ENCODE measurements at places on chromosomes 7 and 10.

DNA sequence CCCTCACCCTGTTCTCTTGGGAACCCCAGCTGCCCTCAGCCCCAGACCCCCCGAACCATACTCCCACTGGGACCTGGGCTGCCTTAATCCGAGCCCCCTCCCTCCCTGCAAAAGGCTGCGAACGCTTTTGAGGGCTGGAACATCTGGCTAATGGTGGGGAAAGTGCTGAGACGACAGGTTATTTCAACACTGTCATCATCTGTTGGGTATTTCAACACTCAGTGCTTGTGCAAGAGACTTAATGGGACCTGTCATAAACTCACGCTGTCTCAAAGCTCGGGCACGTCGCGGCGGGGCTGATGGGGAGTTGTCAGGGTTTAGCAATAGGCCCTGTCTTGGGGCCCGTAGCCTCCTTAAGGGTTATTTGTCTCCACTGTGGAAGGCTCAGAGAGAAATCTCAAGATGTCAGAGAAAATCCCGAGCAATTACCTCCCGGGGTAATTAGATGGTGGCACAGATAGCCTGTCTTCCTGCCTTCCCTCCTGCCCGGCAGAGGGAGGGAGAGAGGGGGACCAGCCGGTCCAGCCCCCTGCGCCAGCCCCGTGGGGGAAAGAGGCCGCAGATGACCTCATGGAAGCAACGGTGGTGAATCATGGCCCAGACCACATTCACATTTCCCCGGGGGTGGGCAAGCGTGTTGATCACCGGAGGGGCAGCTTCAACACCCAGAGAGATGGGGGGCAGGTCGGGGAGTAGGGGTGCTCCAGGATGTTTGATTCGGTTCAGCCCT is 88.7 kb upstream of the MYL10 start:
- peak; percentile 76 for DNase-seq

DNA sequence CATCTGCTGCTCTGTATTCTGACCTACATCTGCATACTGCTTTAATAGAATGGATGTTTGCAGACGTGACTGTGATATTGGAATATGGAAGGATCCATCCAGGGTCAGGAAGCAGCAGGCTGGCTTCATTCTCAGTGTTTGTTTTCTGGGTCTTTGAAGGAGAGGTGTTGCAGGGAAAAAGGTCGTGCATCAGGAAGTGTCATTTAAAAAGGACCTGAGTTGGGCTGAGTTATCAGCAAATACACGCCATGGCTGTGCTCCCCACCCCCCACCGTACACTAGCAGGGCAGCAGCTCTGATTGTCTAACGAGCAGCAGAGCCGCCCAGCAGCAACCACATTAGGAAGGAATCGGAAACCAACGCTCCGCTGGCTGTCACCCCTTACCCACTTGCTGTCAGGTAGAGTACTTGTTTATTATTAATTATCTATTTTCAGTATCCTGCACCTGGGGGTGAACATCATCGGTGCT is 63.1 kb upstream of the STEAP1B start:
- DNase-seq = no peak

- no peak for DNase-seq
Observed at GRCh38 chr10:91012502-91012901, 91.6 kb upstream of the ANKRD1 start.

- peak; percentile 73 for DNase-seq
Observed at GRCh38 chr7:121505021-121505420, 108.9 kb upstream of the FAM3C start.

GRCh38 chr10:132434405-132435005 is 37.5 kb downstream of the PWWP2B start:
- DNase-seq = no peak

DNA sequence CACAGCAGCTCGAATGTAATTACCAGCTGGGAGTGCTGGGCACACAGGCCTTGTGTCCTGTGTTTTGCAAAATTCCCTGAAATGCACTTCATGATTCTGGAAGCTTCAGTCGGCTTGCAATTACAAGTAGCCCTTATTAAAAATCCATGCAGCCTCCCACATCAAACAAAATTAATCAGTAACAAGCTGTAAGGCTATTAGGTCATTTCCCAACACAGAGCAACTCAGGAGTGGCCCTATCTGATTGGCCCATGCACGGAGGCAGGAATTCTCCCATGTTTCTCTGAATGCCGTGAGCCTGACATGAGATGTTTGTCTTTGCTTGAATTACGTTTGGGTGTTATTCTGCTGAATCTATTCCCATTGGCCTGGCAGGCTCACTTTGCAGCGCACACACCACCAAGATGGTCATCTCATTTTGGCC is 36.9 kb downstream of the FOXL3 start:
- DNase-seq = peak; percentile 22

GRCh38 chr7:109898-110556 is 82.3 kb upstream of the FAM20C start:
- DNase-seq = no peak

DNA sequence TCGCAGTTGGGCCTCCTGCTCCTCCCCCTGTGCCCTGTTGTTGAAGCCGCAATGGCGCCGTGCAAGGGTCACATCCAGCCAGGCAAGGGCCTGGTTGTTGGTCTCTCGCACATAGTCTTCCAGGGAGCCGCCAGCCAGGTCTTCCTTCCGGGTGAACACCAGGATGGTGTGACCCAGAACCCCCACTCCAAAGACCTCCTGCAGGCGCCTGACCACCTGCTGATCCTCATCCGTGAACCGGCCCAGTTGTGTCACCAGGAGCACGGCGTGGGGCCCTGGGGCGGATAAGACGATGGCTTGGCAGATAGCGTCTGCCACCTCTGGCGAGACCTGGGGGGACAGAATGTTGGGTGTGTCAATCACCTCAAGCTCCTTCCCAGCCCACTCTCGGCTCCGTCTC is 4.2 kb downstream of the GIMAP6 start:
- no peak for DNase-seq

DNA sequence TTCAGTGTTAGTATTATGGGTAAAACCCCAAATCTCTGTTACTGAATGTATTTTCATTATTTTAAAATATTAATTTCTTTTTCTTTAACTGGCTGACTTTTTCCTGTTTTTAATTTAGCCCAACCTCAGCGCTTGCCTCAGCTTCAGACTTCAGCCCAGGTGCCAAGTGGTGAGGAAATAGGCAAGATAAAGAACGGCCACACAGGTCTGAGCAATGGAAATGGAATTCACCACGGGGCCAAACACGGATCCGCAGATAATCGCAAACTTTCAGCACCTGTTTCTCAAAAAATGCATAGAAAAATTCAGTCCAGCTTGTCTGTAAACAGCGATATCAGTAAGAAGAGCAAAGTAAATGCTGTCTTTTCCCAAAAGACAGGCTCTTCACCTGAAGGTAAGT is 57.5 kb downstream of the MDFIC start:
- peak; percentile 89 for DNase-seq

GRCh38 chr10:867807-868206 is 63.7 kb downstream of the LARP4B start:
- DNase-seq = no peak

GRCh38 chr10:124472071-124472470 is 10.4 kb downstream of the LHPP start:
- DNase-seq = no peak

DNA sequence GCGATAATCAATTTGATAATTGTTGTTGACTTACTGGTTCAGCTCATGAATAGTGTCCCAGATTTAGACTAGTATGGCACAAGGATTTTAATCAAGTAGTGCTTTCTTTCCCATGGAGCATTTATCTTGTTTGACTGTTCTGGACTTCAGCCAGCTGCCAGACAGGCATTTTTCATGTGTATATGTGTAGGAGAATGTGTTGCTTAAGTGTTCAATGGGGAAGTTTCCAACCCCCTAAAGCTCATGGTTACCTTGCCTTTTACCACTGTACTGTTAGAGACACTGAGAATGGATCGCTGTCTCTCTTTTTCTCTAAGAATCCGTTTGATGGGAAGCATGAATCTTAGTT is 103.9 kb downstream of the LRRC4 start:
- peak; percentile 74 for DNase-seq

- DNase-seq = no peak
Observed at GRCh38 chr10:16612981-16613355, 91.3 kb upstream of the C1QL3 start.

DNA sequence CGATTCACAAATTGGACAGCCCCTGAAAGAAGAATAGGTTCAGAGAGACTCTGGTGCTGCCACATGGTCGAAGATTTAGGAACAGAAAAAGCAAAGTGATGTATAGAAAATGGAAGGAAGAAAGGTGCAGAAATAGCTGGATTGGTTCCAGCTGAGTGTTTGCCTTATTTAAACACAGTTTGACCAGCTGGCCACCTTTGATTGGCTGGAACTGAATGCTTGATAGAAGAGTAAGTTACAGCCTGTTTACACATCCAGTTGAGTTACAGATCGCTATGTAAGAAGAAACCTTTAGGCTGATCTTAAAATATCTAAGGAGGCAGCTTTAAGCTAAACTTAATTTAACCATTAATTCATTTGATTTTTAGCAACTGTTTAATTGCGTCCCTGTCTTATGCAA is 40.3 kb upstream of the KAT6B start:
- no peak for DNase-seq

DNA sequence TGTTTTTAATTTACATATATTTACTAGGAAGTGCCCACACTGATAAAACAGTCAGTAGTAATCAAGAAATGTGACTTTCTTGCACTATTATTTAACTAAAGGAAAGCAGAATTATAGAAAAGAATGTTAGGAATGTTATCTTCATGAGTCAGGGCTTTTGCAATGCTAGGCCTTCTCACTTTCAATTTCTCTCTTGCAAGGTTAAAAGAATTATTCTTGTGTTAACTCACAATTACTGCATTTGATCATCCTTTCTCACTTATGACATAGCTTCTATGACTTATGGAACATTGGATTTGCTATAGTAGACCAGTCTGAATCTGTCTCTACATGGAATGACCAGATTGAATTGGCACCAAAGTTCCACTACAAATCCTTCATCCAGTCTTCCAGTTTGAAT is 192.4 kb downstream of the SDK1 start:
- peak; percentile 72 for DNase-seq

- no peak for DNase-seq
Observed at GRCh38 chr10:101038484-101038883, 7.5 kb downstream of the SFXN3 start.

DNA sequence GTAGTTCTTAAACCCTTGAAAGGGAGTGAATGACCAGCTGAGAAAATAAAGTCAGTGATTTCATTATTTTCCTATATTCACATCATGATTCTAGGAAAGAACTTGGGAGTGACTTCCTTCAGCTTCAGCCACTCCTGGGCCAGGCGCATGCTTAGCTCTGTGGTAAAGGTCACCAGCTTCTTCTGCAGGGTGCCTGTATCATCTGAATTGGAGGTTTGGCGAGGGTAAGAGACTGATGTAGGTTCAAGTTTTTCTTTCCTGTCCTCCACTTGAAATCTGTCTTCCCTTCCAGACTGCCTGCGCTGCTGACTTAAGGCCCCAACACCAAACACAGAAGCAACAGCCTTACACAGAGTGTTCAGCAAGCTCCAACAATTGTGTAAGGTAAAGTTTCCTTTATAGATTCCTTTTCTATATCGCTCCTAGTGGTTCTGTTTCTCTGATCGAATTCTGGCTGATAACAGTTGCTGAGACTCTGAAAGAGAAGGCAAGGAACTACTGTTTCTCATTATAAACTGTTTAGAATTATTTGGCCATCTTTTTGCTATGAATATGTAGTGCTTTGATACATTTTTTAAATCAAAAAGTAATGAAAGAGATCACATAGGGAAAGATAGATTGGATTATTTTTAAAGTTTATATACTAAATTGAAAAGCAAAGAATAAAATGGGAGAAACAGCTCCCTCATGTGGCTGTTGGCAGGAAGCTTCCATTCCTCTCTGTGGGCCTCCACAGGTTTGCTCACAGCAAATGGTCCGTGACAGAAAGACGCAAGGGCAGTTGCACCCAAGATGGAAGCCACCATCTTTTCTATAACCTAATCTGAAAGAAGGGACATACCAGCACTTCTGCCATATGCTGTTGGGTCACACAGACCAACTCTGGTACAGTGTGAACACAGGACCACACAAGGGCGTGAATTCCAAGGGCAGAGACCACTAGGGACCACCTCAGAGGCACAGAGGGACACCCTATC is 14.0 kb downstream of the GATAD1 start:
- peak; percentile 64 for DNase-seq

DNA sequence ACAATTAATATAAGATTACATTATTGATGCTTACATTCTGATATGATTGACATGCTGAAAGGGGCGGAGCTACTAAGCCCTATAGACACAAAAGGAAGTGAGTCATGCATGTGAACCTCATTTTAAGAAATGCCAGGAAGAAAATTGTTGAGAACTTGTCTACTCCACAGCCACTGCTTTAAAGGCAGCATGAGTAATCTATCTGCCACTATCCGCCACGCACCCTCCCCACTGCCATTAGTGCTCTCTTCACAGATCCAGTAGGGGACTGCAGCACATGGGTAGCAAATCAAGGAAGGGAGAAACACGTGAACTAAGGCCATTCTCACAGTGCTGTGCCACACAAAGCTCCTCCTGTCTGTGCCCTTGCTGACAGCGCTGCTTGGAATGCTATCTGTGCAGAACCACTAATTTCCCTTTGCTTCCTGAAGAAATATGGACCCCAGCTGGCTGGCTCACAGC is 524.8 kb downstream of the GRM8 start:
- DNase-seq = peak; percentile 48

DNA sequence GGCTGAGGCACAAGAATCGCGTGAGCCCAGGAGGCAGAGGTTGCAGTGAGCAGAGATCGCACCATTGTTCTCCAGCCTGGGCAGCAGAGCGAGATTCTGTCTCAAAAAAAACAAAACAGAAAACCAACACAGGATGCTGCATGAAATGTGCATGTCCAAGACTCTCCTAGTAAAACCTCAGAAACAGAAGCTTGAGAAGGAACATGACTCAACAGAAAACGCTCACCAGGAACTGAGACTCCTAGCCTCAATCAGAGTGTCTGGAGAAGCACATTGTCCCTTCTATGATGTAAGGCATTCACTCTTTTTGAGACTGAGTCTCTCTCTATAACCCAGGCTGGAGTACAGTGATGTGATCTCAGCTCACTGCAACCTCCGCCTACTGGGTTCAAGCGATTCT is 168.3 kb downstream of the MYOF start:
- DNase-seq = peak; percentile 28

DNA sequence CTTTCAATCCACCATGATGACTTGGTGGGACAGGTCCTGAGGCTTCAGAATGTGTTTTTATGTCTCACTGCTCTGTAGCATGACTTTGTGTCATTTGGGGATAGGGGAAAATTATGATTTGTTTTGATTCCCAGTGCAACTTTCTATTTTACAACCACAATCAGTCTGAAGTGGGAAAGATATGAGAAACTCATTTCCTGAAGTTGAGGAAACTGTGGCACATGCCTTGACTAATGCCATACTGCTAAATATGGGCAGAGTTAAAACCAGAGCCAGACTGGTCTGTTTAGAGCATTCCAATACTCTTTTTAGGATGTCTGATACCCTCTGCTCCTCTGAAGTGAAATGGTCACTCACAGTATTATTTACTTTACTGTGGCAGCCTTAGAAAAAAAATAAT is 307.7 kb downstream of the ADRA2A start:
- DNase-seq = no peak

- no peak for DNase-seq
Observed at GRCh38 chr7:106982415-106982814, 62.1 kb upstream of the PRKAR2B start.

DNA sequence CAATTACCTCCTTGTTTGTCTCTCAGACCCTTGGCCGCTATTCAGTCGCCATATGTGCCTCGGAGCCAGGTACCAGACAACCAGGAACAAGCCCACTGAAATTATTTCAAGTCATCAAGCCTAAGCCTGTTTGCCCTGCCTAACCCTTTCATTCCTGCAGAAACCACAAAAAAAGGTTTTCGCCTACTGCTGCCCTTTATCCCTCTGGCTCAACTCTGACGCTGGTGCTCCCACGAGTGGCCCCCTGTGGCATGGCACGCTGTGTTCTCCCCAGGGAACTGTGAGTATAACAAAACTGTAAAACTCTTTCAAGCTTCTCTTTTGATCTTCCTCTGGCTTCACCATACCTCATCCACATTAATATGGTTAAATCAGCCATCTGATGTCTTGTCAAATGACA is 215.7 kb upstream of the CDC14C start:
- no peak for DNase-seq
